Myocyte (in vitro differentiated cells): ENCODE measurements at places on chromosomes 5 and 9. TPM values are rescaled to one million over a fixed set of nuclear protein-coding genes. Genes with fewer than 3 reads are reported as not detected.

GRCh38 chr5:126020770-126021169 lies 402.4 kb upstream of the GRAMD2B start:
- DNase-seq = no peak

DNA sequence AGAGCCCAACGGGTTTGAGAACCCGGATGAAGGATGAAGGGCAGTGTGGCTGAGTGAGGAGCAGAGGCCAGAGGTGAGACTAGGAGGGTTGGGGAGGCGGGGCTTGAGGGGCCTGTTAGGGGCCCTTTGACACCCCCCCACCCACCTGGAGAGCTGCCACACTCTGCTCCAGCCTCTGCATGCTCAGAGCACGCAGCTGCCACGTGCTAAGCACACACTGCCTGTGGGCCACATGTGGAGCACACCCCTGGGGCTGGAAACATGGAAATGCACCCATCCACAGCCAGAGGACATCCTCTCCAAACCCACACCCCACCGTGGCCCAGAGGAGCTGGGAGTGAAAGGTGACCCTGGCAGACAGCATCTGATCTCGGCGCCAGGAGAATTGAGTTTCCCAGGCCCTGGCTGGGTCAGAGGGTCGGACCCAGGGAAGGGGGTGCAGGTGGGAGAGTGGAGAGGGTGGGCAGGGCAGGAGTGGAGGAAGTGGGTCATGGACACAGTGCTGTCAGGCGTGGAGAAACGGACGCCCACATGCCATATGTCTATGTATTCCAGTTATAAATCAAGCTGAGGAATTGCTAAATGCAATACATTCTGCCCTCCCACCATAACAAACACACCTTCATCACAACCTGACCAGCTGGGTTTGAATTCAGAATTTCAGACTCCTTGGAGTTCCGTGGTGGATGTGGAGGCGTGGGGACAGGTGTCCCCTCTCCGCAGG lies 5.9 kb downstream of the DNM1 start:
- DNase-seq = no peak

DNA sequence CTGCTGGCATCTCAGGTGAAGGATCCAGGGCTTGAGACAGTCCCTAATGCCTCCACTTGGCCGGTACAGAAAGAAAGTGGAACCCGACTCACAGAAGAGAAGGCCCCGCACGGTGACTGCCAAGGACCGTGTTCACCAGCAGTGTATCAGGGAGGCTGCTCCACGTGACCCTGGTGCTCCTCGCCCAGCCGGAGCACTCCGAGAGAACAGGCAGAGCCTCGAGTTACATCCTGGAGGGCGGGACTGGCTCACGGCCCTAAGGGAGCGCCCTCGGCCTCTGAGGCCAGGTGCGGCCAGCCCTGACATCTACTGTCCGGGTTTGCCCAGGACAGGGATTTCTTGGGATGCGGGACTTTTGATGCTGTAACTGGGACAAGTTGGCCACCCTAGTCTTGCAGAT lies 104.0 kb upstream of the SARDH start:
- no peak for DNase-seq

Gene TRIM7
- total RNA-seq = 8.9 and 18.8 TPM in 2 replicates

Gene KIAA1958
- 1.4 and 1.8 TPM in 2 replicates for total RNA-seq

- DNase-seq = peak; percentile 86
These were observed 115.8 kb upstream of the SLIT3 start for GRCh38 chr5:169416583-169417196.

Gene MCC
- 10.2 and 12.0 TPM in 2 replicates for total RNA-seq

DNA sequence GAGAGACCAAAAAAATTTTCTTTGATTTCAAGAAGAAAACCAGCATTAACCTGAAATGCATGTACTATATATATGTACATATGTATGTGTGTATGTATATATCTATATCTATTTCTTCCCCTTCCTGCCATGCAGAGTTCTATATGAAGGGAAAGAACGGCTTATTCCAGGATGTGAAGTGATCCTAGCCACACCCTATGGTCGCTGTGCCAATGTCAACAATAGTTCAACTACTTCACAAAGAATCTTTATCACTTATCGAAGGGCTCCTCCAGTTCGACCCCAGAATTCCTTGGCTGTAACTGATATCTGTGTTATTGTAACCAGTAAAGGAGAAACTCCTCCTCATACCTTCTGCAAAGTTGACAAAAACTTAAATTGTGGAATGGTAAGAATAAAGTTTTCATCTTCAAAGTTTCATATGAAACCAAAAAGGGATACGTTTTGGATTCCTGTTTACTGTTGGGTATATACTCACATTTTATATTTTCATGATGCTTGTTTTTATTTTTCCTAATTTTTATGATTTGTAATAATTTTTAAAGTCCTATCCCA lies 56.2 kb downstream of the DENND4C start:
- no peak for DNase-seq

DNA sequence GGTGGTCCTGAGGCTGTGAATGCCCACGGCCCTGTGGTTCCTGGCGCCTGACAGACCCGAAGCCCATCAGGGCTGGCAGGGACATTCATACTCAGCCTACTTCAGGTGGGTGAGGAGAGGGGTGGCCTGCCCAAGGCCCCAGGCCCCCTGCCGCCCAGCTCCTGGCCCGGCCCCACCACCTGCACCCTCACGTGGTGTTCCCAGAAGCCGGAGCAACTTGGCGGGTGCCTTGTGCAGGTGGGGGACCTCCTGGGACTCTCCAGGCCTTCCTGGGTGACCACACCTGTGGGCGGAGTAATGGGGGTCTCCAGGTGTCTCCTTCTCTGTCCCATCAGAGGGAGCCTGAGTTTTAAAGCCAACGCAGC lies 36.8 kb upstream of the UBAC1 start:
- no peak for DNase-seq

Gene ESM1
- not detected in 2 replicates for total RNA-seq

DNA sequence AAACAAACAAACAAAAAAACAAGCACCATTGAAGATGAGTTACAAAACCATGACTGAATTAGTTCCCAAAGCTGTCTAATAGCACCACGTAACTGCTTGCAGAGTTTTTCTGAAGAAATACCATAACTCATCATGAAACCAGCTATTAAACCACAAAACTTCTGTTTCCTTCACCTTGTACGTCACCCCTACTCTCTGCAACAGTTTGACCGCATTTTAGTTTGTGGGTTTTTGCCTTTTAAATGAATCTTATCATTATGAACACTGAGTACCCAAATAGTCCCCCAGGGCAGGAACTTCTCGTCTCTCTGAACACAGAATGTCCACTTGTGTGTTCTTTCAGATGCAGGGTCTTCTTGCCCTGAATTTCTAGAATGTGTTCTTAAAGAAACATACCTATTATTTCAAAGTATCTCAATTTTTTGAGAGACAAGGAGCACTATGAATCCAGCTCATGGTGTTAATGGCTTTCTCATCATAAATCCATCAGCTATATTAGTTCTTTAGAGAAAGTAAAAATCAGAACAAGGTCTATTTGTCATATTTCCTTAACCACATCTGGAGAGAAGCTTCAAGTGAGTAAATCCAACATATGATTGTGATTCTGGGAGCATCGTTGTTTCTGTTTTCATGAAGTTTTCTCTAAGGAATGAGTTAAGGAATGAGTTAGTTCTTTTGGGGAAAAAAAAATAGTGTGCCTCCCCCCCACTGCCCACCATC lies 210.6 kb downstream of the AUH start:
- DNase-seq = peak; percentile 56

Gene KIF4B
- total RNA-seq = not detected in 2 replicates

GRCh38 chr5:74342948-74343682 lies 297.4 kb downstream of the ENC1 start:
- DNase-seq = no peak
